ENCODE measurements at places on chromosomes 5 and 9. TPM values are rescaled to one million over a fixed set of nuclear protein-coding genes. Genes with fewer than 3 reads are reported as not detected.

Gene PBX3
- total RNA-seq, result 35.5 TPM

Gene PCDHGB1
- not detected for total RNA-seq

- H3K4me1 ChIP-seq, result peaks cover 9% of the 10 kb centered on the region
- H3K27me3 ChIP-seq, result no peaks in the 10 kb centered on the region
- DNase-seq, result peak; percentile 14
- peaks cover 17% of the 10 kb centered on the region for H3K36me3 ChIP-seq
These were observed 21.4 kb downstream of the LHFPL2 start for GRCh38 chr5:78627175-78627574.

Gene NRARP
- total RNA-seq, result 35.5 TPM

- H3K27me3 ChIP-seq, result no peaks in the 10 kb centered on the region
- H3K4me1 ChIP-seq, result peaks cover 7% of the 10 kb centered on the region
- H3K4me3 ChIP-seq, result no peak overlapping the region
- DNase-seq, result no peak
- H3K27ac ChIP-seq, result no peak overlapping the region
These were observed 803.0 kb upstream of the ZNF608 start for GRCh38 chr5:125549322-125549911.

Gene ERCC8
- total RNA-seq, result 2.6 TPM

Gene FBLL1
- total RNA-seq, result 0.07 TPM

- no peaks in the 10 kb centered on the region for H3K4me1 ChIP-seq
- H3K27ac ChIP-seq, result no peak overlapping the region
- H3K36me3 ChIP-seq, result no peaks in the 10 kb centered on the region
- no peak overlapping the region for H3K4me3 ChIP-seq
These were observed 93.8 kb downstream of the NXNL2 start for GRCh38 chr9:88628811-88629210.

GRCh38 chr9:136411378-136411777 is 920 bp downstream of the PMPCA start:
- peaks cover 28% of the 10 kb centered on the region for H3K36me3 ChIP-seq

Gene LHX3
- total RNA-seq, result not detected

- H3K27ac ChIP-seq, result peak overlapping the region; percentile 82
- peaks cover 10% of the 10 kb centered on the region for H3K36me3 ChIP-seq
- peaks cover 52% of the 10 kb centered on the region for H3K4me1 ChIP-seq
- no peaks in the 10 kb centered on the region for H3K27me3 ChIP-seq
These were observed 128.9 kb downstream of the SUSD1 start for GRCh38 chr9:112046181-112046580.

Gene SLC6A19
- not detected for total RNA-seq

Gene GABRA6
- total RNA-seq, result not detected

Gene TMOD1
- total RNA-seq, result not detected

- H3K4me1 ChIP-seq, result no peaks in the 10 kb centered on the region
- no peaks in the 10 kb centered on the region for H3K36me3 ChIP-seq
- no peak for DNase-seq
- no peaks in the 10 kb centered on the region for H3K27me3 ChIP-seq
These were observed 475.4 kb downstream of the DMAC1 start for GRCh38 chr9:7324152-7324598.

DNA sequence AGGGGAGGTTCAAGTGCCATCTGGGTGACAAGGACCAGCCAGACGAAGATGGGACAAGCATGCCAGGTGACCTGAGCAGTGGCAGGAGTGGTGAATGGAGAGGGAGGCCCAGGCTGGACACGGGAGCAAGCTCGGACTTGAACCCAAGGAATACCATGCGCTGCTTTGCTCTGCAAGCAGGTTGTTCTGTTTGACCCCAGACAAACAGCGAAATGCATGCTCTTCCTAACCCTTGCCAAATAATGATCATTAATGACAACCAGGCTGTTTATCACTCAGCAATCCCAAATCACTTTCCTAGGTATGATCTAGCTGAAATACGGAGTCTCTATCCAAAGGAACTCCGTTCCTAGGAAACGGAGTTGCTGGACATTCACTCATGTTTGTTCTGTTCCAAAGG is 77.4 kb downstream of the PTPDC1 start:
- H3K4me1 ChIP-seq, result peaks cover 14% of the 10 kb centered on the region
- H3K27ac ChIP-seq, result no peak overlapping the region
- no peak for DNase-seq
- no peaks in the 10 kb centered on the region for H3K36me3 ChIP-seq
- no peaks in the 10 kb centered on the region for H3K27me3 ChIP-seq

- peaks cover 25% of the 10 kb centered on the region for H3K4me1 ChIP-seq
- no peaks in the 10 kb centered on the region for H3K27me3 ChIP-seq
- H3K27ac ChIP-seq, result no peak overlapping the region
- peaks cover 3% of the 10 kb centered on the region for H3K36me3 ChIP-seq
- peak overlapping the region; percentile 98 for H3K4me3 ChIP-seq
These were observed 475 bp downstream of the WDR5 start for GRCh38 chr9:134136118-134136995.

- H3K4me1 ChIP-seq, result 0 out of 2 replicates have a peak, but pooled peaks cover 8% of the 10 kb centered on the region
- H3K36me3 ChIP-seq, result no peaks in the 10 kb centered on the region
- H3K4me3 ChIP-seq, result peak overlapping the region; percentile 44
- no peak overlapping the region for H3K27ac ChIP-seq
These were observed 6.5 kb upstream of the EBF1 start for GRCh38 chr5:159106193-159106568.

Gene PLAC8L1
- total RNA-seq, result not detected

DNA sequence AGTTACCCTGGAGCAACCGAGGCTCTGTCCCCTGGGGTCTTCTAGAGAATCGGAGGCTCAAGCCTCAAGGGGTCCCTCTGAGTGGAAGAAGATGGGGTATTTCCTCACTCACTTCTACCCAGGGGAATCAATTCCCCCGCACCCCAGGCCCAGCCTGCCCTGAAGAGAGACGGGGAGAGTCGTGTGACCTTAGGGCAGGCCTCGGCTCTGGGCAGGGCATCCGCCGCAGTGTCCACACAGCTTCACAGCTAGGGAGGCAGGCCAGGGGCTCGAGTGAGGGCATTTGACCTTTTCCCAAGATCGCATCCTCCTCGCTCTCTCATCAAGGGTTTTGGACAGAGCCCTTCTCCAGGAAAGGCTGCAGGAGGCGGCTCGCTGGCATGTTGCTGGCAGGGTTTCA is 57.9 kb upstream of the CNOT6 start:
- no peaks in the 10 kb centered on the region for H3K27me3 ChIP-seq
- no peak overlapping the region for H3K4me3 ChIP-seq
- H3K36me3 ChIP-seq, result no peaks in the 10 kb centered on the region
- H3K27ac ChIP-seq, result no peak overlapping the region
- DNase-seq, result no peak
- no peaks in the 10 kb centered on the region for H3K4me1 ChIP-seq

DNA sequence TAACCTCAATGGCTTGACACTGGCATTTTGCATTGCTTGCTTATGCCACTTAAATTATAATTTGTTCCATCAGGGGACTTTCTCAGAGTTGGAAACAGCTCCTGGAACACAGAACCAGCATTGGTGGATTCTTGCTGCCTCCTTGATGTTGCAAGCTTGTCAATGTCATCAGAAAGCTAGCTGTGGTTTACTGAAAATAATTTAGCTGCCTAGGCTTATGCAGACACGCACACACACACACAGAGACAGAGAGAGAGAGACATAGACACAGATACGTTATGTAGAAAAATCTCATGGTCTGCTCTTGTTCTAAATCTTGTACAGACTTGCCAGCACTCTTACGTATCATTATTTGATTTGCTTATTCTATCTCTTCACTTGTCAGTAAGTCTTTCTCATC is 78.0 kb downstream of the HMHB1 start:
- no peaks in the 10 kb centered on the region for H3K36me3 ChIP-seq
- no peak overlapping the region for H3K4me3 ChIP-seq
- H3K4me1 ChIP-seq, result peaks cover 29% of the 10 kb centered on the region
- no peak overlapping the region for H3K27ac ChIP-seq
- H3K27me3 ChIP-seq, result no peaks in the 10 kb centered on the region

Gene PHYHD1
- total RNA-seq, result not detected

GRCh38 chr9:100938507-100938906 is 90.0 kb upstream of the PLPPR1 start:
- H3K27ac ChIP-seq, result no peak overlapping the region
- no peak overlapping the region for H3K4me3 ChIP-seq
- H3K36me3 ChIP-seq, result no peaks in the 10 kb centered on the region
- no peak for DNase-seq
- no peaks in the 10 kb centered on the region for H3K4me1 ChIP-seq
- no peaks in the 10 kb centered on the region for H3K27me3 ChIP-seq

DNA sequence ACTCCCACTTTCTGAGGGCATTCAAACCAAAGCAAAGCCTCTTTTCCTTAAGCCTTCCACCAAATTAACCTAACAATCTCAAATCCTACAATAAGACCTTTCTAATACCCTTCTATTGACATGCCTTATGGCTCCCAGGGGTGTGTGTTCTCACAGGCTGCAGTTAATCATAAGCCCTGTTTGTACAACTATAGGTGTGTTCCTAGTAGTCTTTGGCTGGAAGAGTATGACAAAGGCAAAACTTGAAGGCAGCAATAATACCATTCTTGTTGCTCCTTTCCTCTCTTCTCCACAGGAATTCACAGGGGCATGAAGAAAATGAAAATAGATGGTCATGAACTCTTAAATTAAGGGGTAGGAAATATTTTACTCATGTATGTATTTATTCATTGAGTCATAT is 10.9 kb upstream of the FBXO38 start:
- no peaks in the 10 kb centered on the region for H3K27me3 ChIP-seq
- H3K4me3 ChIP-seq, result no peak overlapping the region
- peak; percentile 53 for DNase-seq

DNA sequence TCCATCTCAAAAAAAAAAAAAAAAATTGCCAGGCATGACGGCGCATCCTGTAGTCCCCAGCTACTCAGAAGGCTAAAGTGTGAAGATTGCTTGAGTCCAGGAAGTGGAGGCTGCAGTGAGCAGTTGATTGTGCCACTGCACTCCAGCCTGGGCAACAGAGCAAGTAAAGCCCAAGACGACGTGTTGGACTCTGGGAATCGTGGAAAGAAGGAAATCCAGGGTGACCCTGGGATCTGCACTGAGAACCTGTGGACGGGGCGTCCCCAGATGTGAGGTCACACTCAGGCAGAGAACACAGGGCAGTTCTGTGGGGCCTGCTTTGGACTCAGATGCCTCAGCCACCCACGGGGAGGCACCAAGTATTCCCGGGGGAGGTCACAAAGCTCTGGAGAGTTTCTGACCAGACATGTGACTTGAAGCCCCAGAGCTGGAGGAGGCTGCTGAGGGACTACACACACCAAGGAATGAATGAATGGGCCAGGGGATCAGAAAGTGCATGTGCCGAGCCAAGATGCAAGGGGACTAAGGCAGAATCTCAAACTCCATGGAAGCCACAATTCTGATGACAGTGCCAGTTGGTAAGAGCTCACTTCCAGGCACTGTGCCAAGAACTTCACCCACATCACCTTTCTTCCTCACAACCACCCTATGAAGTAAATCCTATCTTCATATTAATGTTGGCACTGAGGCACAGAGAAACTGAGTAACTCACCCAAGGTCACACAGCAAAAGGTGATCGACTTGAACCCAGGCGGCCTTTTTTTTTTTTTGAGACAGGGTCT is 12.9 kb downstream of the DYNC2I2 start:
- no peak for DNase-seq
- H3K4me3 ChIP-seq, result no peak overlapping the region
- no peak overlapping the region for H3K27ac ChIP-seq
- no peaks in the 10 kb centered on the region for H3K36me3 ChIP-seq

DNA sequence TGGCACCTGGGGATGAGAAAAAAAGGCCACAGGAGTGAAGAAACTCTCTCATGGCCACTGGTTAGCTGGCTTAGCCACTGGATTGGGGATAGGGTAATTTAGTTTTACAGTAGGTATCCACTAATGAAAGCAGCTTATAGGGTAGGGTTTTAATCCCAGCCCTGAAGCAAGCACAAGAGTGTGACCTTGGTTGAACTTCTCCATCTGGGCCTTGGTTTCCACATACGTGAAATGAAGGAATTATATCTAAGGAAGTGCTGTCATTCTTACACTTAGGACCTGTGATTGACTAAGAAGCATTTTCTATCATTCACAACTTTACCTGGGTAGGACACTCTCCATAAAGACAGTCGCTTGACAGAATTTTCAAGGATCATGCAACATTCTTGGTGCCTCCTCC is 49.6 kb downstream of the FAT2 start:
- no peaks in the 10 kb centered on the region for H3K36me3 ChIP-seq
- no peak overlapping the region for H3K4me3 ChIP-seq
- no peak for DNase-seq
- H3K27me3 ChIP-seq, result peaks cover 11% of the 10 kb centered on the region

Gene LCN1
- total RNA-seq, result not detected

- H3K27ac ChIP-seq, result no peak overlapping the region
- H3K36me3 ChIP-seq, result no peaks in the 10 kb centered on the region
- H3K4me1 ChIP-seq, result peaks cover 10% of the 10 kb centered on the region
- no peak overlapping the region for H3K4me3 ChIP-seq
- H3K27me3 ChIP-seq, result no peaks in the 10 kb centered on the region
- DNase-seq, result no peak
These were observed 44.5 kb upstream of the CTSL start for GRCh38 chr9:87681271-87682061.

GRCh38 chr5:127280491-127281220 is 9.9 kb upstream of the MEGF10 start:
- peak; percentile 9 for DNase-seq
- H3K27me3 ChIP-seq, result peaks cover 52% of the 10 kb centered on the region
- H3K27ac ChIP-seq, result no peak overlapping the region
- H3K4me1 ChIP-seq, result no peaks in the 10 kb centered on the region

GRCh38 chr5:77449981-77450380 is 42.1 kb downstream of the WDR41 start:
- H3K4me1 ChIP-seq, result no peaks in the 10 kb centered on the region
- no peak for DNase-seq
- no peak overlapping the region for H3K27ac ChIP-seq
- no peak overlapping the region for H3K4me3 ChIP-seq
- no peaks in the 10 kb centered on the region for H3K27me3 ChIP-seq

GRCh38 chr5:16453609-16454008 is 12.0 kb downstream of the ZNF622 start:
- peaks cover 12% of the 10 kb centered on the region for H3K4me1 ChIP-seq
- H3K27me3 ChIP-seq, result no peaks in the 10 kb centered on the region
- H3K36me3 ChIP-seq, result peaks cover 84% of the 10 kb centered on the region
- no peak overlapping the region for H3K4me3 ChIP-seq
- H3K27ac ChIP-seq, result no peak overlapping the region

GRCh38 chr9:77751341-77752091 is 103.4 kb upstream of the GNA14 start:
- peaks cover 7% of the 10 kb centered on the region for H3K4me1 ChIP-seq
- H3K27ac ChIP-seq, result no peak overlapping the region
- H3K27me3 ChIP-seq, result no peaks in the 10 kb centered on the region
- H3K4me3 ChIP-seq, result no peak overlapping the region
- H3K36me3 ChIP-seq, result no peaks in the 10 kb centered on the region
- DNase-seq, result peak; percentile 75

DNA sequence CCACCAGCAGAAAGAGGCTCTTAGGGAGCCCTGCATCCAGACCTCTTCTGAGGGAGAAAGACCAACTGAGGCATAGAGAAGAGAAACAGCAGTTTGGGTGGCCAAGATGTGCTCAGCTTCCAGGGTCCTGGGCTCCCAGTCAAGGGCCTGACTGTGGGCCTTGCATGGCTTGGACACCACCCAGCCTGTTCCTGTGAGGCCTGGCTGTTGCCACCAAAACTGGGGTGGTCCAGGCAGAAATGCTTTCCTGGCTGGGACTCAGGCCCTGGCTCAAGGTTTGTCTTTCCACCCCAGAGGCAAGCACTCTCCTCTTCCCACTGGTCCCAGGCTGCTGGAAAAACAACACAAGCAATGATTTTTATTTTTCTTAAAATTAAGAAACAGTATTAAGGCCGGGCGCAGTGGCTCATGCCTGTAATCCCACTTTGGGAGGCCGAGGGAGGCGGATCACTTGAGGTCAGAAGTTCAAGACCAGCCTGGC is 13.3 kb downstream of the MYOZ3 start:
- H3K36me3 ChIP-seq, result no peaks in the 10 kb centered on the region
- H3K4me3 ChIP-seq, result no peak overlapping the region
- no peak for DNase-seq
- peaks cover 11% of the 10 kb centered on the region for H3K4me1 ChIP-seq

Gene TICAM2
- 5.0 TPM for total RNA-seq

Gene BAAT
- 0.07 TPM for total RNA-seq
